ENCODE measurements at places on chromosomes 6 and 20. TPM values are rescaled to one million over a fixed set of nuclear protein-coding genes. Genes with fewer than 3 reads are reported as not detected.

Gene MBOAT1
- 6.3 TPM for total RNA-seq

Gene MMUT
- 15.3 TPM for total RNA-seq

Gene CYP24A1
- total RNA-seq = 1.3 TPM

Gene BLCAP
- 66.1 TPM for total RNA-seq

Gene HTR1E
- total RNA-seq = not detected

Gene C20orf141
- total RNA-seq = not detected

Data from esophagus mucosa (tissue), 1 donor.